ENCODE measurements at places on chromosomes 4 and X.

DNA sequence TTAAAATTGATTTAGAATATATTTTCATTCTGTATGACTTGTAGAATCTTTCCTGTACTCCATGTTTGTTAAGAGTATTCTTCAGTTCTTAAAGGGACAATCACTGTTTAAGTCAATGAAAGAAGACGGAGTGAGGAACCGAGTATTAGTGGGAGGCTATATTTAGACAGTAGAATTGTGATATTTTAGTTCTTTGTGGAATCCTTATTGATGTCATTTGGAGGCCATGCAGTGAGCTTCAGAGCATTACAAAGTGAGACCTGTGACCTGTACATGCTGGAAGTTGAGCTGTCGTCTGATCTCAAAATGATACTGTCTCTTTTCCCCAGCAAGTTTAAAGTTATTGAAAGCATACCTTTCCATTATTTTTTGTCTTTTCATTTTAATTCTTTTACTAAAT lies 394.7 kb downstream of the GALNTL6 start:
- no peak for DNase-seq

DNA sequence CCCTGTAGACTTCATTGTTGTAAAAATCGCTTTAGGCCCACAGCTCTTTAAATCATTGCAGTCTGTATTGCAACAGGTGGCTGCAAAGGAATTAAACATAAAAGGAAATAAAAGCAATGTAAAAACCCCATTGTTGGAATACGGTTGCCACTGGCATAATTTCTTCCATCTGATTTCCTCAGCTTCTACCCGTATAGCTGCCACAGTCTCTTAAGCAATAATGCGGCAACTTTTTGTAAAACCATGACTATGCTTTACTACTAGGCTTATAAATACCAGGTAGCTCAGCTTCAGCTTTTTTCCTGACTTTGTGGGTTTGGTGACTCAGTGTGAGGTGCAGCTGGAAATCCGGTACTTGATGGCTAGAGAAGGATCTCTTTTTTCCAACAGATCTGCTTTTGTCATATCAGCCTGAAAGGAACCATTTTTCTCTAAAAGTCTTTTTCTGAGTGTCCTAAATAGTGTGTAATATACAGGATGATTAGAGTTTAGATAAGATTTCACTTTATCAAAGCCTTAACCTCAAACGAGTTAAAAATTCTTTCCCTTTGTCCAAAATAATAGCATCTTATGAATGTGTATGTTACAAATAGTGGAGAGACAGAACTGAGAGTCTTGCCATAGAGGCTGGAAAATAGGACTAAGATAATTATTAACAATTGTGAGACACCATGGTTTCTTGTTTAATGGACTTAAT lies 268.0 kb downstream of the ADGRL3 start:
- DNase-seq = no peak

DNA sequence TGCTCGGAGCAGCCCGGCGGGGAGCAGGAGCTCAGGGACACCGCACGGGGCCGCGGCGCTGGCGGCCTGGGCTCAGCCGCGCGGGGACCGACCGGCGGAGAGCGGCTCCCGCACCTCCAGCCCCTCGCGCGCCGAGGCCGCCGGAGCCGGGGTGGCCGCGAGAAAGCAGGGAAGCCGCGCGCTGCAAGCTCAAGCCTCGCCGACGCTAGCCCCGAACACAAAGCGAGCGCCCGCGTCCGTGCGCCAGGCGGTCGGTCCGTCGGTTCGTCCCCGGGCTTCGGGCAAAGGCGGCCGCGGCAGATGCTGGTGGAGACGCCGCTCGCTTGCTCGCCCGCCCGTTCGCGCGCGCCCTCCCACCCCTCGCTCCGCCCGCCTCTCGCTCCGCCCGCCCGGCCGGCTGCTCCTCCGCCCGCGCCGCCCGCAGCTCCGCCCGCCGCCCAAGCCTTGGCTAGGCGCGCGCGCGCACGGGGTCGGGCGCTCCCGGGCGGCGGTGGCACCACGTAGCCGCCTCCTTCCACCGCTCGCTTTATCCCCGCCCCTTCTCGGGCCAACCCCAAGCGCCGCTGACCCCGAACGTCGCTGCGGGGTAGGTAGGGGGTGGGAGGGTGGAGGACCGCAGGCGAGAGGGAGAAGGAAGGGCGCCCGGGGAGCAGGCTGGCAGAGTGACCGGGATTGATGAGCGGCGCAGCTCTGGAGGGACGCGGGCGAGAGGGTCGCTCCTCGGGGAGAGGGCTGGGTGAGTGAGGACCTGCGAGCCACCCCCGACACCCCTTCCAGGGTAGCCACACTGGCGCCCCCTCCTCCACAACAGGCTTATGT lies at the start of gene TSPAN5:
Gene TSPAN5, minus strand, starts transcription at position 325 of the 819 bp plus-strand sequence.
- peak; percentile 76 for DNase-seq

GRCh38 chrX:51395810-51396728 lies 63.4 kb downstream of the NUDT10 start:
- DNase-seq = peak; percentile 25

DNA sequence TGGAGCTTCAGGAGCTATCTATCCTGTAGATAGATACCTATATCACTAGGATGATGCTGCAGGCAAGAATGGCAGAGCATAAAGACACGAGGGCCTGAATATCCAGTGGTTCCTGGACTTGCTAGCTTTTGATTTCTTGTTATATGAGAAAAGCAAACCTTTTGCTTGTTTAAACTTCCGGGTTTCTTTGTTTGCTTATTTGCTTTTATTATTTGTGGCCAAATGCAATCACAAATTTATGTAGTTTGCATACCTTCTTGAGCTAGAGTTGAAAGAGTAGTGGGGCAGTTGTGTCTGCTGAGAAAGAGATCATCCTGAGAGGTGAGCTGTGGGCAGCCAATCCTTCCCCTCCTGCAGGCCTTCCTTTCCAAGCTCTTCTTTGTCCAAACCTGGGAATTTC lies 245.7 kb downstream of the AR start:
- DNase-seq = no peak

GRCh38 chrX:103586314-103586646 lies 965 bp downstream of the TCEAL4 start:
- DNase-seq = no peak

DNA sequence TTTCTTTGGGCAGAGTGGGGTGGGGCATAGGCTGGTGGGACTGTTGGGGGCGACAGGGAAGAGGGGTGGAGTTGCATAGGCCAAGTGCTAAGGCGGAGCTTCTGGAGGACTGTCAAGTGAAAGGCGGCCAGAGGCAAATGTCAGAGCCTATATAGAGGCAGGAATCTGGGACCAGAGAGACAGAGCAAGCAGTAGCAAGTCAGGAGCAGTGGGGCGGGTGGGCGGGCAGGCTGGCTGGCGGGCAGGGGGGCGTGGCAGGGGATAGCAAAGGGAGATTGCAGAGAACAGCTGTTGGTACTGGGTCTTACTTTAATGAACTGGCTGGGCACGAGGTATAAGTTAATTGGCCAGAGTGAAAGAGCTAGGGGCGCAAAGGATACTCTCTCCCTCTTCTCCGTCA lies 89.8 kb downstream of the RTL9 start:
- DNase-seq = no peak

- DNase-seq = no peak
Observed at GRCh38 chr4:159765382-159765781, 662.5 kb downstream of the RAPGEF2 start.

- no peak for DNase-seq
Observed at GRCh38 chr4:142975618-142976017, 129.5 kb upstream of the INPP4B start.

Data from T-helper 9 cell (primary cell).